ENCODE measurements at places on chromosomes 4 and X.
A peak's percentile ranks its signal among the peaks of the same experiment; 100 is the strongest.

DNA sequence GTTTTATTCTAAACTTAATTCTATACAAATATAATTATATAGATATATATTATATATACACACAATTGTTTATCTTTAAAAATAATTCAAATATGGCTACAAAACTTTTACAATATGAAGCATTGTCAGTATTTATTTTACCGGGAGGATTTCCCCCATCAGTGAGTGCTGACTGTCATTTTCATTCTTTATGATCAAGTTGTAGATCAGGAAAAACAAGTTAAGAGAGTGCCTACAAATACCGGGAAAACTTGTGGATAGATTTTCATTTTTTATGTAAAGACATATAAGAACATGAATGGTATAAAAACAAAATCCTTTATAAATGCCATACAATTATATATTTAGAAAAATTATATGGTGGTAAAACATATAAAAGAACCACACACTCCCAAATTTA, 37.8 kb downstream of the CLCN3 start:
- no peaks in the 10 kb centered on the region for H3K27me3 ChIP-seq
- no peaks in the 10 kb centered on the region for H3K36me3 ChIP-seq
- no peaks in the 10 kb centered on the region for H3K4me1 ChIP-seq

DNA sequence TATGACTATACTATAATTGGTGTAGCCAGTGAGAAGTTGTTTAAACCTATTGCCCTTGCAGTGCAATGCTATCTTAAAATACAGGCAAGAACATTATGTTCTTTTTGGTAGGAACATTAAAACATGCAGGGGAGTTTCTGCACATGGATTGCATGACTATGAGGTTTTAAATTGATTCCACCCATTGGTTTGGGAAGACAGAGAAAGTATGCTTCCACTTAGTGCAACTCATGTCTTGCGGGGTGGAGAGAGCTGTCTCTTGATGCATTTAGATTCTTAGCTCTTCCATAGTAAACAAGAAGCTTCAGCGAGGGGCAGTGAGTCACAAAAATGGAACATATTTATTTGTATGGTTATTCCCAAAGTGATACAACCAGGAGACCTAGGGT, 39.5 kb upstream of the RASL11B start:
- H3K4me3 ChIP-seq = no peak overlapping the region
- H3K27me3 ChIP-seq = no peaks in the 10 kb centered on the region
- peaks cover 29% of the 10 kb centered on the region for H3K4me1 ChIP-seq
- no peak overlapping the region for H3K27ac ChIP-seq

DNA sequence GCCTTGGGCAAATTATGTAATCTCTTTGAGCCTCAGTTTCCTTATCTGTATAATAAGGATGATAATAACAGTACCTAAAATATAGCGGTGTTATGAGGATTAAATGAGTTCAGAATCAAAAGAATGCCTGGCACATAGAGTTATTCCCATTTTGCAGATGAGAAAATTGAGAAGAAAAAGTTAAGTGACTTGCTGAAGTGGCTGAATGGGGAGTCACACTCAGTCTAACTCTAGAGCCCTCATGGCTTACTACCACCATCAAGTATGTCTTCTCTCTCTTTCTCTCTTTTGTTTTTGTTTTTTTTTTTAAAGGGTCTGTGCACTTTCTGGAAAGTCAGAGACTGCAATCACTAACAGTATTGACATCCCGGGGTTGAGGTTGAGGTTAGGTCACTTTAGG, 615 bp downstream of the CACNA1F start:
- H3K36me3 ChIP-seq = no peaks in the 10 kb centered on the region
- H3K27ac ChIP-seq = no peak overlapping the region
- DNase-seq = no peak
- no peak overlapping the region for H3K4me3 ChIP-seq

DNA sequence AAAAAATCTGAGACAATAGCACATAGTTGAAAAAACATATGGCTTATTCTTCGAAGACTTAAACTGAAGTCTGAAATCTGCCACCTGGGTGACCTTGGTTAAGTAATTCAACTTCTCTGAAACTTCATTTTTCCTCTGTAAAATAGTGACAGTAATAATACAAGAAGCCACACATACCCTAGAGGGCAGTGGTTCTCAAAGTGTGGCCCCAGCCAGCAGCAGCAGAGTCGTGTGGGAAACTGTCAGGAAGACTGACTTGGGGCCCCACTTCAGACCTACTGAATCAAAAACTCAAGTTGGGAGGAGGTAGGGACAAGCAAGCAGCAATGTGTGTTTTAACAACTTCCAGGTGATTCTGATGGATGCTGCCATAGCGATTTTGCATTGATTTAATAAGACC, 249.9 kb downstream of the HNRNPD start:
- H3K27ac ChIP-seq = no peak overlapping the region
- no peak overlapping the region for H3K4me3 ChIP-seq
- H3K36me3 ChIP-seq = no peaks in the 10 kb centered on the region
- H3K4me1 ChIP-seq = peaks cover 2% of the 10 kb centered on the region
- DNase-seq = no peak

DNA sequence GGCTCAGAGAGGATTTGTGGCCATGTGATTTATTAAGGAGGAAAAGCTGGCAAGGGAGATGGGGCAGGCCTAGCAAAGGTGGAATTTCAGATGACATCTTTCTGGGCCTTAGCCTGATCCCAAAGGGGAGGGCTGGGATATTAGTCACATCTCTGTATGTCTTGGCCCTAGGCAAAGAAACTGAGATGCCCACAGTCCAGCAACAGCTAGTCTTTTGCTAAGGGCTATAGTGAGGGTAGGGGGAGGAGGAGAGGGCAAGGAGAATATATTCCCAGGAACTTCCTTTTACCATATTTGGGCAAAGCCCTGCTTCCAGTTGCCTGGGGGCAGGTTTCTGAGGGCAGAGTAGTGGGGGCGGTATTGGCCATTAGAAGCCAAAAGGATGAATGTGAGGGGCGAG, 209.8 kb upstream of the NR3C2 start:
- H3K4me3 ChIP-seq = no peak overlapping the region
- DNase-seq = peak; percentile 70
- H3K36me3 ChIP-seq = no peaks in the 10 kb centered on the region

DNA sequence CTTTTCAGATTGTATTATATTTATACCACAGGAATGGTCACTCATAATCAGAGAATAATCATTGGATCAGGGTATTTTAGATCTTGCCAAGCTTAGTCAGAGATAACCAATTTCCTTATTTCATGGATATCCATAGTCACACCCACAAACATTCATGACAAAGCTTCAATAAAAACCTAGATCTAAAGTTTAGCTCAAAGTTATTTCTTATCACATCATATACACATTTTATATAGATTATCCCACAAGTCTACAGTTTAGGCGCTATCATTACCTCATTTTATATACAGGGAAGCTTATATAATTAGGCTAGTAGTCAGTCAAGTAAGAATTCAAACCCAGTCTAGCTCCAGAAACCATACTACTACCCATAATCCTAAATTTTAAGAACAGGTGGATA, 82.3 kb downstream of the SLC10A7 start:
- H3K27me3 ChIP-seq = no peaks in the 10 kb centered on the region
- H3K36me3 ChIP-seq = no peaks in the 10 kb centered on the region
- no peak overlapping the region for H3K27ac ChIP-seq
- DNase-seq = no peak

- no peaks in the 10 kb centered on the region for H3K27me3 ChIP-seq
- H3K4me1 ChIP-seq = peaks cover 4% of the 10 kb centered on the region
- DNase-seq = no peak
- no peak overlapping the region for H3K27ac ChIP-seq
These were observed 3.3 kb upstream of the RELL1 start for GRCh38 chr4:37689353-37690095.

- no peaks in the 10 kb centered on the region for H3K36me3 ChIP-seq
- H3K27ac ChIP-seq = no peak overlapping the region
- H3K4me3 ChIP-seq = no peak overlapping the region
- H3K27me3 ChIP-seq = no peaks in the 10 kb centered on the region
- no peaks in the 10 kb centered on the region for H3K4me1 ChIP-seq
- no peak for DNase-seq
These were observed 44.1 kb upstream of the SEC24B start for GRCh38 chr4:109389369-109390114.

DNA sequence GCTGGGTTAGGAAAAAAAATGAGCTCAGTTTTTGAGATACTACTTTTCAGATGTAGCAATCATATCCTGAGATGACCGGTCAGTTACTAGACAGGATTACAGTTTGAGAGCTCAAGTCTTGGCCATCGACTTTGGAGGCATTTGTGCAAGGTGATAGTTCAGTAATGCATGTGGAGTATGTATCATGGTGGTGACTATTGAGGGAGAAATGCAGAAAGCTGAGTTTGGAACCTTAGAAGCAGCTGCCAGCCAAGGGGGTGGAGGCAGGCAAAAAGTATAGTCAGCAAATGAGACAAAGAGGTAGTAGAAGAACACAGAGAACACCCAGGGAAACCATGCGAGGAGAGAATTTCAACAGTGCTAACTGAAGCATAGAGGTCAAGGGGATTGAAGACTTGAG, 48.7 kb upstream of the SLC4A4 start:
- no peaks in the 10 kb centered on the region for H3K4me1 ChIP-seq
- no peak overlapping the region for H3K4me3 ChIP-seq
- no peak overlapping the region for H3K27ac ChIP-seq
- H3K27me3 ChIP-seq = no peaks in the 10 kb centered on the region
- no peaks in the 10 kb centered on the region for H3K36me3 ChIP-seq

DNA sequence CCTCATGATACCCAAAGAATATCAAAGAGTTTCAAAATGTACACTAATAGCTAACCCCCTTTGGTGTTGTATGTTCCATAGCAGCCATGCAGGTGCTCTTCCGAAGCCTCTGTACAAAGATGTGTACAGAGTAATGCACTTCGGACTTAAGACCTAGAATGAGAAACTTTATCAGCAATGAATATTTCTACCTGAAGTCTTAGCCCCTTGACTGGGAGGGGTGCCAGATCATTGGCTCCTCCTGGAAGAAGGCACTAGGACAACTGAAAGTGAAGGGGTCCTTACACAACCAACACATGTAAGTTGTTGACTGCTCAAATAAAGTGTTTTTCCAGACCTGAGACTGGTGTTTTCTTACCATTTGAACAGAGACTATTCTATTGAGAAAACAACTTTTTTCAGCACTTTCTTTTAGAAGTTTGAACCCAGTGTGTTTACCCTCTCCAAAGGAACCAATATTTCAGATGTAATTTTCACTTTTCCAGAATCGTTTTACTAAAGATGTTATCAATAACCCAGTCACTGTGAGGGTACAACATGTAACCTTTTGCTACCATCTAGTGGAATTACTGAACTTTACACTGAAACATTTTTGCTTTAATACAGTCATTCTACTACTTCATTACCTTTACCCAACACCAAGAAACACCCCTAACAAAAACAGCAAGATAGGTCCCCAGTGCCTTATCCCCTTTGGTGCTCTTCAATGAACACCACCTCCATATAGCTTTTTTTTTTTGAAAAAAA, 33.3 kb upstream of the PRDX4 start:
- no peaks in the 10 kb centered on the region for H3K36me3 ChIP-seq
- DNase-seq = no peak
- no peak overlapping the region for H3K4me3 ChIP-seq
- H3K27me3 ChIP-seq = no peaks in the 10 kb centered on the region

DNA sequence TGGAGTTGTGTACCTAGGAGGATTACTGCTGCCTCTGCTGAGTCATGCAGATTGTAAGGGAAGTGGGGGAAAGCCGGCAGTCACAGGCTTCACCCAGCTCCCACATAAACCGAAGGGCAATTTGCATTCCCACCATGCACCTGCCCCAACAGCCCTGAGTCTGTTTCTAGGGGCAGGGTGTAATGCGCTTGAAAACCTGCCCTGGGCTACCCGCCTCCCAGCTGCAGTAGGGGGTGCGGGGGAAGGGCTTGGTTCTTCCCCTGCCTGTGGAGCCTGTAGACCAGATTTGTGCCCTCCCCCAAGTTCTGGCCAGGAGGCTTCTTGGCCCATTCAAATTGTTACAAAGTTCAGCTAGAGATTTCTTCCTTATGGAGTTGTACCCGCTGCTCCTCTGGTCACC, 269.2 kb upstream of the DDX53 start:
- H3K4me3 ChIP-seq = no peak overlapping the region
- no peak overlapping the region for H3K27ac ChIP-seq
- H3K4me1 ChIP-seq = no peaks in the 10 kb centered on the region

DNA sequence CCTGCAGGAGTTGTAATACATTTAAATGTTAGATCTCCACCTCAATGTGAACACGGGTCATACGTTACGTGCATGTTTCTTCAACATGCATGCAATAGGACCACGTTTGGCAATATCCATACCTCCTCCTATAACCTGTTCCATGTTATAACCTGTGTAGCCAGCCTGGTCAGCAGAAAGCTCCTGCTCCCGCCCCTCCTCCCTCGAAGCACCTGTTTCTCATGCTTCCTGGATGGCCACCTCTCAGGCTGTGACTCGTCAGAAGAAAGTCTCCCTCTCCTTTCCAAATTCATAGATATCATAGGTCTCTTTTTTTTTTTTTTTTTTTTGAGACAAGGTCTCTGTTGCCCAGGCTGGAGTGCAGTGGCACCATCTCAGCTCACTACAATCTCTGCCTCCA, 96.5 kb downstream of the HMX1 start:
- H3K27ac ChIP-seq = no peak overlapping the region
- no peaks in the 10 kb centered on the region for H3K36me3 ChIP-seq
- H3K4me3 ChIP-seq = no peak overlapping the region
- no peak for DNase-seq

- no peak overlapping the region for H3K27ac ChIP-seq
- H3K4me1 ChIP-seq = no peaks in the 10 kb centered on the region
- H3K36me3 ChIP-seq = no peaks in the 10 kb centered on the region
- H3K27me3 ChIP-seq = no peaks in the 10 kb centered on the region
- H3K4me3 ChIP-seq = no peak overlapping the region
- peak; percentile 34 for DNase-seq
These were observed 102.3 kb downstream of the AGTR2 start for GRCh38 chrX:116272861-116273260.

GRCh38 chr4:54439831-54440243, 210.7 kb downstream of the PDGFRA start:
- H3K4me3 ChIP-seq = no peak overlapping the region
- no peaks in the 10 kb centered on the region for H3K36me3 ChIP-seq
- no peaks in the 10 kb centered on the region for H3K4me1 ChIP-seq
- DNase-seq = no peak
- no peaks in the 10 kb centered on the region for H3K27me3 ChIP-seq
- no peak overlapping the region for H3K27ac ChIP-seq

DNA sequence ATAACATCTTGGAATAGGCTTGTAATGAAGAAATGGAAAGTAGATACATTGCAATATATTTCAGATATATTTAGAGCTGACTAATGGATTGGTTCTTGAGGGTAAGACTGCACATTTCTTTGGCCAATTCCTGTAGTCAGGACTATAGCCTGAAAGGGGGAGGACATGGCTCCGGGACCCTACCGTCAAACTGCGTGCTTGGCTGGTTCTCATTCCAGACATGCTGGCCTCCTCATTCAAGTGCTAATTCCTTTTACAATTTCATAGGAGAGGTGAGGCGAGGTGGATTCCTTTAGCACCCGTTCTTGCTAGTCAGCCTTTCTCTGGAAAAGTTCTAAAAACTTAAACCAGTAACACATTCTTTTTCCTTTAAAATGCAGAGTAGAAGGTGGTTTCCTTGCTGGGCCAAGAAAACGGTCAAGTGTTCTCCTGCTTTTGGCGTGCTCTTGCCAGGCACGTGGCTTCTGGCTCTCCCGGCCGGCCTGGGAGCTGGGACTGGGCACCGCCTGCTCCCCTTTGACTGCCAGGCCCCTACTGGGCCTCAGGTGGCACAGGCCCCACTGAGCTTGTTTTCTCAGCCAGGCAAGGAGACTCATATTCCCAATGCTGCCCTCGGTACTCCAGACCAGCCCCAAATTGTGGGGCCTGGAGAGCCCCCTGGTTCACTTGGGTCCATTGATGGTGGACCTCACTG, 167.2 kb downstream of the STK32B start:
- H3K4me3 ChIP-seq = no peak overlapping the region
- H3K36me3 ChIP-seq = no peaks in the 10 kb centered on the region
- no peak overlapping the region for H3K27ac ChIP-seq
- no peaks in the 10 kb centered on the region for H3K27me3 ChIP-seq

GRCh38 chr4:125728568-125728967, 413.8 kb downstream of the FAT4 start:
- peaks cover 4% of the 10 kb centered on the region for H3K4me1 ChIP-seq
- no peak overlapping the region for H3K27ac ChIP-seq
- no peaks in the 10 kb centered on the region for H3K36me3 ChIP-seq
- H3K27me3 ChIP-seq = no peaks in the 10 kb centered on the region
